ENCODE measurements at places on chromosomes 7 and 10. TPM values are rescaled to one million over a fixed set of nuclear protein-coding genes. Genes with fewer than 3 reads are reported as not detected.

Gene MGAM2
- polyA plus RNA-seq: not detected

Gene TMEM196
- polyA plus RNA-seq: not detected

Gene ZNF117
- 4.6 TPM for polyA plus RNA-seq

Gene TMEM140
- polyA plus RNA-seq: 1.9 TPM

Gene LOXL4
- polyA plus RNA-seq: 0.60 TPM

Gene FAM221A
- polyA plus RNA-seq: 6.2 TPM

Gene MYL7
- polyA plus RNA-seq: 0.53 TPM

Gene ARHGEF35
- 20.1 TPM for polyA plus RNA-seq

Gene CUX1
- polyA plus RNA-seq: 21.7 TPM

Gene LRRC61
- polyA plus RNA-seq: 5.2 TPM

Gene LIPJ
- polyA plus RNA-seq: not detected

Gene CHST12
- polyA plus RNA-seq: 6.8 TPM

Gene PHYHIPL
- polyA plus RNA-seq: 0.05 TPM

Gene ADAM12
- polyA plus RNA-seq: under 0.01 TPM

Gene CFAP70
- polyA plus RNA-seq: 0.60 TPM

Gene RPEL1
- not detected for polyA plus RNA-seq

Gene PNLIPRP1
- 0.15 TPM for polyA plus RNA-seq

Gene TSPAN13
- polyA plus RNA-seq: 10.8 TPM

Gene MALSU1
- polyA plus RNA-seq: 40.7 TPM

Gene KEL
- polyA plus RNA-seq: 1.7 TPM

Gene PGAM2
- polyA plus RNA-seq: 3.8 TPM

Gene TWNK
- 7.1 TPM for polyA plus RNA-seq

Gene FBXO24
- 0.33 TPM for polyA plus RNA-seq

Gene LDB3
- polyA plus RNA-seq: 2.4 TPM

Gene ZNF33B
- polyA plus RNA-seq: 7.9 TPM

Gene SPDYE16
- 0.05 TPM for polyA plus RNA-seq

Gene COMTD1
- polyA plus RNA-seq: 185 TPM

Gene PTPRN2
- polyA plus RNA-seq: 0.40 TPM

Gene PAPSS2
- 1.7 TPM for polyA plus RNA-seq

Gene OR2A5
- polyA plus RNA-seq: not detected

Gene NFE2L3
- 2.9 TPM for polyA plus RNA-seq

Gene GNAI1
- 18.8 TPM for polyA plus RNA-seq

Gene AGMO
- polyA plus RNA-seq: 0.02 TPM

Gene EPHA1
- 65.6 TPM for polyA plus RNA-seq

Gene CASTOR2
- polyA plus RNA-seq: 3.3 TPM

Gene GRM3
- polyA plus RNA-seq: 0.02 TPM

Gene NKX1-2
- 0.33 TPM for polyA plus RNA-seq

Gene IFIT1B
- polyA plus RNA-seq: not detected

Gene TAS2R41
- polyA plus RNA-seq: not detected

Gene NPY
- polyA plus RNA-seq: 1.7 TPM

Gene DCLRE1C
- 6.5 TPM for polyA plus RNA-seq

Gene TET1
- polyA plus RNA-seq: 0.05 TPM

Gene GRID1
- 0.32 TPM for polyA plus RNA-seq

Gene GPER1
- polyA plus RNA-seq: 1.1 TPM

Gene HOXA9
- 0.49 TPM for polyA plus RNA-seq

Gene PALD1
- polyA plus RNA-seq: 3.4 TPM

Gene CYP2C19
- 3.0 TPM for polyA plus RNA-seq

Gene RELN
- polyA plus RNA-seq: 0.65 TPM

Gene CACNB2
- 3.8 TPM for polyA plus RNA-seq

Gene SDK1
- 0.33 TPM for polyA plus RNA-seq

Measured in esophagus (tissue), 2 donors.